ENCODE measurements at places on chromosomes 13 and 19.

GRCh38 chr13:29679396-29680053 lies 84.0 kb upstream of the SLC7A1 start:
- no peaks in the 10 kb centered on the region for H3K4me1 ChIP-seq
- no peaks in the 10 kb centered on the region for H3K36me3 ChIP-seq
- no peak for DNase-seq
- no peak overlapping the region for H3K27ac ChIP-seq

GRCh38 chr19:56137405-56137804 lies 3.7 kb upstream of the ZNF444 start:
- no peak overlapping the region for H3K4me3 ChIP-seq
- no peaks in the 10 kb centered on the region for H3K4me1 ChIP-seq
- H3K36me3 ChIP-seq: no peaks in the 10 kb centered on the region
- H3K27ac ChIP-seq: no peak overlapping the region

DNA sequence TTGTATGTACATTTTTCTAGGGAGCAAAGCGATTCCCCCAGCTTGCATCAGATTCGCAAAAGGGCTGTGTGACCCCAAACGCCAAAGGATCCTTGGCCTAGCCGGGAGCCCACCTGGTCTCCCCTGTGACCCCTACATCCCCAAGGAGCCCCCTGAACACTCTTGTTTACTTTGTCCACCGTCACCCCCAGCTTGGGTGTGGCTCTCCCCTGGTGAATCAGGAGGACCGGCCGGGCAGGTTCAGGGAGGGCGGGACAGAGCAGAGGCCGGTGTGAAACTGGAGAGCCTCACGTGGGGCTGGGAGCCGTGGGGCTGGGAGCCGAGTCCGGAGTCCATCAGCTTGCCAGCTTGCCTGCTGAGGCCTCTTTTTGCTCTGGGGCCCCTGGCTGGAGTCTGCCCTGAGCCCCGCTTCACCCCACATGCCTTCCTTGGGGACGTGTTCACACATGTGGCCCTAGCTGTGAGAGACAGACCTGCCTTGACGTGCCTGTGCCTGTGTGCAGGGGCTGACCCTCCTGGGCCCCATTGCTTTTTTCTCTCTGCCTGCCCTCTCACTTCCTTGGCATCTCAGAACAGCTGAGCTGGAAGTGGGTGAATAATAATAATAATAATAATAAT lies 2.0 kb downstream of the ITPKC start:
- peak overlapping the region; percentile 84 for H3K4me3 ChIP-seq
- no peaks in the 10 kb centered on the region for H3K36me3 ChIP-seq
- H3K27ac ChIP-seq: peak overlapping the region; percentile 94
- DNase-seq: peak; percentile 70
- no peaks in the 10 kb centered on the region for H3K4me1 ChIP-seq
- no peaks in the 10 kb centered on the region for H3K27me3 ChIP-seq

DNA sequence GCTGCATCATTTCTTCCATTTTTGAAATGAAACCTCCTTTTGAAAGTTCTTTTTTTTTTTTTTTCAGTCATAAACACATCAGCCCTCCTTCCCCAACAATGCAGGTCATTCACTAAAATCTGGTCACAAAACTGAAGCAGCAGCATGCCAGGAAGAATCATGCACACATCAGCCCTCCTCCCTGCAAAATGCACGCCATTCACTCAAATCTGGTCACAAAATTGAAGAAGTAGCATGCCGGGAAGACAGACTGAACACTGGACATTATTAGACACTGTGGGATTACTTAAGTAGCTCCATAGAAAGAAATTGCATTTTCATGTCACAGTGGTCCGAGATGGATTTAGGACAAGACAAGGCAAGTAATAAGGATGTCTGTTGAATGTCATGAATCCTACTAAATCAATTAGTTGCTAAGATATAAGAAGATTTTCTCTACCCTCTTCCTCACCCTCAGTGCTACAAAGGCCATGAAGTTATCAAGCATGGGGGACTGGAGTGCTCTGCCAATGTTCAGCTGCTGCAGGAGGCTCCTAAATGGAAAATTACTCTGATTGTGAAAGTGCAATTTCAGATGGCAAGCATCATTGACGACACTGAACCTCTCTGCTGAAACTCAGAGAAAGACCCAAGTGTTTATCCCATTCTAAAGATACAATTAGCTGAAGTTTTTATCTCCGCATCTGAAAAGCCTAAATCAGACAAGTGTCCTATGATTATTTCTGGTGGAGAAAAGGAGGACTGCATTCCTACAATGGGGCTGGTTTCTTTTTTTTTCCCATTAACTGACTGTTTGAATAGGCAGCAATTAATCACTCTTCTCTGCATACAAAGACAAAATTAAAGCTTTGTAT lies 913.2 kb downstream of the DIAPH3 start:
- DNase-seq: no peak
- H3K27ac ChIP-seq: no peak overlapping the region
- no peaks in the 10 kb centered on the region for H3K4me1 ChIP-seq
- H3K4me3 ChIP-seq: no peak overlapping the region
- H3K36me3 ChIP-seq: no peaks in the 10 kb centered on the region
- H3K27me3 ChIP-seq: no peaks in the 10 kb centered on the region

GRCh38 chr13:100159584-100159983 lies 70.7 kb downstream of the PCCA start:
- no peak overlapping the region for H3K27ac ChIP-seq
- no peaks in the 10 kb centered on the region for H3K4me1 ChIP-seq

GRCh38 chr13:33230178-33230881 lies 55.2 kb downstream of the STARD13 start:
- H3K4me1 ChIP-seq: peaks cover 4% of the 10 kb centered on the region
- no peaks in the 10 kb centered on the region for H3K27me3 ChIP-seq
- no peak for DNase-seq
- H3K36me3 ChIP-seq: no peaks in the 10 kb centered on the region
- no peak overlapping the region for H3K27ac ChIP-seq
- H3K4me3 ChIP-seq: no peak overlapping the region

GRCh38 chr19:54883228-54883627 lies 9.2 kb downstream of the FCAR start:
- H3K27me3 ChIP-seq: no peaks in the 10 kb centered on the region
- no peak overlapping the region for H3K4me3 ChIP-seq
- no peaks in the 10 kb centered on the region for H3K4me1 ChIP-seq
- H3K36me3 ChIP-seq: no peaks in the 10 kb centered on the region
- H3K27ac ChIP-seq: no peak overlapping the region

GRCh38 chr13:85108356-85108755 lies 690.9 kb downstream of the SLITRK6 start:
- H3K27me3 ChIP-seq: no peaks in the 10 kb centered on the region
- no peak for DNase-seq
- no peak overlapping the region for H3K4me3 ChIP-seq
- no peaks in the 10 kb centered on the region for H3K36me3 ChIP-seq
- H3K4me1 ChIP-seq: no peaks in the 10 kb centered on the region

DNA sequence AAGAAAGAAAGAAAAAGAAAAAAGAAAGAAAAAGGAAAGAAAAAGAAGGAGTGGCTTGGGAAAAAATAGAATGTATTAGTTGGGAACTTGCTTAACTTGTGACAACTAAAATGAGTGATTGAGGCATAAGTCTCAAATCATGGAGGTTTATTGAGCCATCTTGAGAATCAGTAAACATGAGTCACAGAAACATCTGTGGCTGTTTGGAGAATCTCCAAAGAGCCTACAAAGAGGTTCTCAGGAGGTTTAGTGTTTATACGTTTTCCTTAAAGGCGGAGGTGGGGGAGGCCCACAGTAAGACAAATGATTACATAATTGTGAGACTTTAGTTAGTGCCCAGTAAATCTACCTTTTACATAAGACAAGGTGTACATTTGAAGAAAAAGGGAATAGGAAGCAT lies 38.6 kb downstream of the WDR87 start:
- DNase-seq: no peak
- H3K4me1 ChIP-seq: no peaks in the 10 kb centered on the region
- H3K27ac ChIP-seq: no peak overlapping the region
- H3K27me3 ChIP-seq: no peaks in the 10 kb centered on the region
- H3K4me3 ChIP-seq: no peak overlapping the region

GRCh38 chr13:54928071-54928470 lies 1899.5 kb downstream of the OLFM4 start:
- DNase-seq: no peak
- no peak overlapping the region for H3K27ac ChIP-seq
- H3K27me3 ChIP-seq: no peaks in the 10 kb centered on the region

DNA sequence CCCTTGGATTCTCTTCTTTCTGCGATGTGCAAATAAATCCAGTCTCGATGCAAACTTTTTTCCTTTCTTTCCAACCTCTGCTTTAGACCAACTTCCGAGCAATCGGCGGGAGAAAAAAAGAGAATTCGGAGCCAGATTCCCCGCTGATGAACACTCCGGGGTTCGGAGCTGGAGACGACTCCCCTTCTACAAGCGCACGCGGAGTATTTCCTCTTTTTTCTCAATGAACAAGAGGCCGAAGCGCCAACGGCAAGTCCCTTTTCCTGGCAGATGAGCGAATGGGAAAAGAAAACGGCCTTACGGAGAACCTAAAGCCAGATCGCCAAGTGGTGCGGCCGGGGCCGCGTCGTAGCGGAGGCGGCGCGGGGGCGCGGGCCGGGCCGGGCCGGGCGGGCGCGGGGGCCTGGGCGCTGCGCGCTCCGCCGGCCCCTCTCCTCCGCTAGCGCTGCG lies 250 bp downstream of the SPRY2 start:
- H3K4me1 ChIP-seq: no peaks in the 10 kb centered on the region
- no peaks in the 10 kb centered on the region for H3K27me3 ChIP-seq
- H3K36me3 ChIP-seq: no peaks in the 10 kb centered on the region
- DNase-seq: peak; percentile 73

DNA sequence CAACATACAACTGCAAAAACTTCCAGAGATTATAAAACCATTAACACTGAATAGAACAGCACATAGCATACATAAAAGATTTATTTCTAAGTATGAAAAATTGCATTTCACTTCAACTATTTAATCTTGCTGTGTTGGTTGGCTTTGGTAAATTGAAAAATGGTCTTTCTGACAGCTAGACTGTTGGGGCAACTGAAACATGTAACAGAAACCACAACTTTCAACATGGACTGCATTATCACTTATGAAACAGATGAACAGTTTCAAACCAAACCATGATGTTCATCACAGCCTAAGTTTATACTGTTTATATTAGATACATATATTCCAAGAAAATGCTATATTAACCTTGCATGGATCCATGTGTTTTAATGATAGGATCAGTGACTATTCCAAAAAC lies 324.1 kb upstream of the PCDH9 start:
- H3K27ac ChIP-seq: no peak overlapping the region
- no peak overlapping the region for H3K4me3 ChIP-seq
- no peaks in the 10 kb centered on the region for H3K4me1 ChIP-seq
- H3K27me3 ChIP-seq: no peaks in the 10 kb centered on the region
- H3K36me3 ChIP-seq: no peaks in the 10 kb centered on the region
